A375 (cell line): ENCODE measurements at places on chromosomes 5 and 9. TPM values are rescaled to one million over a fixed set of nuclear protein-coding genes. Genes with fewer than 3 reads are reported as not detected.

GFI1B gene
- not detected in 2 replicates for total RNA-seq

GARNL3 gene
- 0.15 and 2.4 TPM in 2 replicates for total RNA-seq

CTSV gene
- total RNA-seq: 0.83 and 0.90 TPM in 2 replicates

ANKRD34B gene
- not detected in 2 replicates for total RNA-seq

PCDHB1 gene
- total RNA-seq: 0.11 TPM in 1 of 2 replicates, not detected in the other

GCNT1 gene
- 1.5 and 2.5 TPM in 2 replicates for total RNA-seq

VCAN gene
- 1.0 and 1.1 TPM in 2 replicates for total RNA-seq
